ENCODE measurements at places on chromosomes 1 and 21.

- DNase-seq = no peak
Observed at GRCh38 chr1:205373022-205373797, 16.5 kb upstream of the KLHDC8A start.

DNA sequence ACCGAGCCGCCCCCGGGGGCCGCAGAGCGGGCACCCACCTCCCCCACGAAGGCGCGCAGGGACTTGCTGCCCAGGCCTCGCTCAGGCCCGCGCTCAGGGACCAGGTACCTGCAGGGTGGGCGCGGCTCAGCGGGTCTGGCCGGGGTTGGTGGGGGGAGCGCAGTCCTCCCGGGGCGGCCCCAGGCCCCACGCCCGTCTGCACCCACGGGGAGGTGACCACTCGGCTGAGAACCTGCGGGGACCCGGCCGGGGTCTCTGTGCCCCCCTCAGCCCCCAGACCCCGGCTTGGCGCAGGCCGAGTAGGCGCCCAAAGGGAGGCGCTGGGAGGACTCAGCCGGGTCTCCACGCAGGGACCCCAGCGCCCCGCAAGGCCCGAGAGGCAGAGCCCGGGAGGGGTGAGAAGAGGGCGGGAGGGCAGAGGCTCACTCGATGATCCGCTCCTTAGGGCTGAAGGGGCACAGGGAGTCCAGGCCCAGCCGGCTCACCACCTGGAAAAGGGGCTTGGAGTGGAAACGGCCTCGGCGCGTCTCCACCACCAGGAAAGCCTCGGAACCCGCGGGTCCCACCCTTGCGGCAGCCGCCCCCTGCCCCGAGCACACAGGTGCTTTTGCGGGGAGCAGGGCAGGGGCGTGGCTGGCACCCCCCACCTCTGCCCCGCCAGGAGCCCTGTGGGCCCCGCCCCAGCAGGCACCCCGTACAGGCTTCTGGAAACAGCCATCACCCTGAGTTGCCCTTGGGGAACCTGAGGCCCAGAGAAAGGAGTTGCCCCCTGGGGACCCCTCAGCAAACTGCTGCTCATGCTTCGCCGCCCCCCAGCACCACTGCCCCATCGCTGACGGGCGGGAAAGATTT, 9.3 kb downstream of the FTCD start:
- no peak for DNase-seq

DNA sequence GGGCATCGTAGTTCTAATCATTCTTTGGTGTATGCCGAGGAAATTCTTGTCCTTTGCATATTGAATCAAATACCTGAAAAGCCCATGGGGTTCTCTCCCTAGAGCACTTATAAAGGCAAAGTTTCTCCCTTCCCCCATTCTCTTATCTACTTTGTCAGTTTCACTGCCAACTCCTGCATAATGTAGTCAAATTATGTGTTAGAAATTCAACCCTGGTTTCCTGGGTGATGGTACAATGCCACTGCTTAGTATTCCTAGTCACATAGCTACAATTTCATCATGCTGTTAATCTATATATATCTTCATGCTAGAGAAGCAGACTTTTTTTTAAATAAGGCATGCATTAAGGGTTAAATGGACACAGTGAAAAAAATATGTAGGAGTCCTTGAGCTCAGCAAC, 119.0 kb downstream of the PDE4B start:
- no peak for DNase-seq

- DNase-seq = no peak
Observed at GRCh38 chr21:29335720-29336119, 37.0 kb downstream of the BACH1 start.

DNA sequence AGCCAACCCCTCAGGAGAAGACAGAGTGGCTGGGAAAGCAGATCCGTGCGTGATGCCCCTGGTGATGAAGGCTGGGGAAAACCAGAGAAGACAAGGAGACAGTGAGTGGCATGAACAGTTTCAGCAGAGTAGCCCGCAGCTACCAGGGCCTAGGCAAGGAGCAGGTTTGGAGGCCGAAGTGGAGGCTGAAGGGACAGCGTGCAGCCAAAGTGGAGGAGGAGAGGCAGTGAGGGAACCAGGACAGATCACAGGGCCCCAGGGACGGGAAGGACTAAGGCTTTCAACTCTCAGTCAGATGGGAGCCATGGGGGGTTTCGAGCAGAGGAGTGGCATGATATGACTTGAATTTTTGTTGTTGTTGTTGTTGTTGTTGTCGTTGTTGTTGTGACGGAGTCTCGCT, 59.9 kb upstream of the SELENON start:
- DNase-seq = no peak

DNA sequence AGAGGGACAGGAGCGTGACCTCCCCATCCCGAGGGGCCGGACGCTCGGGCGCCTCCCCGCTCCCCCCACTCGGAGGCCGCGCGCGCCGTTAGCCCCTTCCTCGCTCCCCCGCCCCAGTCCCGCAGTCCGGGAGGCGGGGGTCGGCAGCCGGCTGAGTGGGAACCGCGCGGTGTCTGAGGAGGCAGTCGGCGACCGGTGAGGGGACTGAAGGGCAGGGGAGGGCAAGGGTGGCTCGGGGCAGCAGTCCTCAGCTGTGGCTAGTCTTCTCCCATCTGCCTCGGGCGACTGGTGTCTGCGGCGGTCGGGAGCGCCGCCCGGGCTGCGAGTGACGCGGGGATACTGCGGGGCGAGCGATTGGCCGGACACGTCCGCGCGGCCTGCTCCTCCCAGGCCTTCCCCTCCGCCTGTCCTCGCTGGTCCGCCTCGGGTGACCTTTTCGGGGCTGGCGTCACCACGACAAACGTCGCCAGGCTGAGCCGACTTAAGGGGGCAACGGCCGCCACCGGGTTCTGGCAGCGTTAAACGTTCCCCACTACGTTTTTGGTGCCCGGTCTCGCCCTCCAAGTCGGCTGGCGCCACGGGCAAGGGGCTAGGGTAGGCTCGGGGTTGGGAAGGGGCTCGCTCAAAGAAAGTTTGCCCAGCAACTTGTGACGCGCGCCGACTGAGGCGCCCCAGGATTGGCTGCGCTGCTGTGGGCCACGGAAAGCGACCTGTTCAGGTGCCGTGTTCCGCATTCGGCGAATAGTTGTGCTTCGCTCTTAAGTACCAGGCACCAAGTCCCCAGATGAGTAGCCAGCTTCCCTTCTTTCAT, 538 bp downstream of the ZNF672 start:
- peak; percentile 92 for DNase-seq
